ENCODE measurements at places on chromosomes 12 and 14. TPM values are rescaled to one million over a fixed set of nuclear protein-coding genes. Genes with fewer than 3 reads are reported as not detected.

Gene SCNN1A
- under 0.01 TPM for total RNA-seq

Gene TAS2R42
- not detected for total RNA-seq

Gene CLEC4D
- total RNA-seq = not detected

Gene SCN8A
- total RNA-seq = 0.38 TPM

Gene DPF3
- 0.38 TPM for total RNA-seq

Gene TAS2R19
- total RNA-seq = 1.7 TPM

Gene C12orf50
- not detected for total RNA-seq

Gene STYK1
- 3.2 TPM for total RNA-seq

Gene WNT1
- not detected for total RNA-seq

Gene PTHLH
- total RNA-seq = not detected

Gene ZC2HC1C
- total RNA-seq = 0.51 TPM

Gene ZNF385A
- total RNA-seq = 0.26 TPM

Gene SLC8A3
- 0.13 TPM for total RNA-seq

Gene ZNF664
- 43.6 TPM for total RNA-seq

Gene RNASE1
- total RNA-seq = 8.0 TPM

Gene LRTM2
- not detected for total RNA-seq

Gene TAS2R46
- 1.0 TPM for total RNA-seq

Gene HOXC10
- not detected for total RNA-seq

Gene LRP1-AS
- not detected for total RNA-seq

Gene ESPL1
- 6.0 TPM for total RNA-seq

Gene FOXG1
- not detected for total RNA-seq

Gene RPL10L
- not detected for total RNA-seq

Gene RD3L
- total RNA-seq = not detected

Gene KRT5
- 0.13 TPM for total RNA-seq

Gene RHEBL1
- total RNA-seq = 1.9 TPM

Gene TMCC3
- total RNA-seq = 4.8 TPM

Gene LGR5
- not detected for total RNA-seq

Gene FGD6
- total RNA-seq = 11.0 TPM

Gene LUM
- not detected for total RNA-seq

Gene CKAP4
- total RNA-seq = 36.2 TPM

Gene TSHR
- total RNA-seq = not detected

Gene ITGB7
- not detected for total RNA-seq

Gene SLC38A4
- 2.3 TPM for total RNA-seq

Gene GAS2L3
- total RNA-seq = 21.3 TPM

Gene MANSC4
- total RNA-seq = not detected

Gene SELPLG
- total RNA-seq = 0.26 TPM

Gene RND1
- total RNA-seq = 6.1 TPM

Gene ATF1
- 20.1 TPM for total RNA-seq

Gene TEX22
- under 0.01 TPM for total RNA-seq

Gene PAPLN
- total RNA-seq = 58.3 TPM

Gene GZMB
- total RNA-seq = not detected

Gene LMNTD1
- total RNA-seq = under 0.01 TPM

Gene SLC25A21
- total RNA-seq = 0.38 TPM

Gene FAR2
- total RNA-seq = 80.8 TPM

Gene RAD51AP1
- 14.1 TPM for total RNA-seq

Gene LRP1
- 0.76 TPM for total RNA-seq

Gene TCL1A
- total RNA-seq = not detected
